ENCODE measurements at places on chromosomes 11 and 22. TPM values are rescaled to one million over a fixed set of nuclear protein-coding genes. Genes with fewer than 3 reads are reported as not detected.
A peak's percentile ranks its signal among the peaks of the same experiment; 100 is the strongest.

DNA sequence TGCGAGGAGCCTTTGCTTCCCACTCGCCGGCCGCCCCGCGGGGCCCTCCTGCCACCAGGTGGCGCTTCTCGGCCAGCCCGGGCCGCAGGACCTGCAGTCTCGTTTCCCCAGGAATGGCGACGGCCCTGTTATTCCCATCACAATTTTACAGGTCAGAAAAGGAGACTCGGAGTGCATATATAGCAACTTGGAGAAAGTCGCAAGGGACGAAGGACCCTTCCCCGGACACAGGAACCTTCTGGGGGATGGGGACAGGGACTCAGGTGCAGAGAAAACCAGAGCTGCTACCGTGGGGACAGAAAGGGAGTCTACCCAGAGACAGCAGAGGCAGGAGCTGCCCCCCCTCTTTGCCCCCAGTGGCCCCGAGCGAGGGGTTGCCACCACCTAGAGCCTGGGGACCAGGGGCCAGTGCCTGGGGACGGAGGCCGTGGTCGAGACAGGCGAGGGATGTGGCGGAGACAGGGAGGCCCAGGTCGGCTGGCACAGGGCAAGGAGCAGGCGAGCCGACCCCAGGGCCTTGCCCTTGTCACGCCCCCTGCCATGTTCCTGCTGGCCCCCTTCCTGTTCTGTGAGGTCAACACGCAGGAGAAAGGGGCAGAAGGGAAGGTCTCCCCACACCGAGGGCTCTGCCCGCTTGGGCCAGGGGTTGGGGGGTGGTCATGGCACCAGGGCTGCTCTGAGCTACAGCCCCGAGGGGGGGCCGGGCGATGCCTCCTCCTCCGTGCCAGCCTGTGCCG, 3.5 kb upstream of the KRTAP5-6 start:
- DNase-seq = no peak

GRCh38 chr11:33329705-33330329, 72.6 kb downstream of the HIPK3 start:
- peak; percentile 24 for DNase-seq

- DNase-seq = no peak
Measured at GRCh38 chr22:34886812-34887211, 179.1 kb upstream of the ISX start.

- DNase-seq = no peak
Measured at GRCh38 chr11:27233654-27234042, 129.4 kb downstream of the CCDC34 start.

GRCh38 chr22:32421484-32421883, 9.4 kb upstream of the RTCB start:
- no peak for DNase-seq

DNA sequence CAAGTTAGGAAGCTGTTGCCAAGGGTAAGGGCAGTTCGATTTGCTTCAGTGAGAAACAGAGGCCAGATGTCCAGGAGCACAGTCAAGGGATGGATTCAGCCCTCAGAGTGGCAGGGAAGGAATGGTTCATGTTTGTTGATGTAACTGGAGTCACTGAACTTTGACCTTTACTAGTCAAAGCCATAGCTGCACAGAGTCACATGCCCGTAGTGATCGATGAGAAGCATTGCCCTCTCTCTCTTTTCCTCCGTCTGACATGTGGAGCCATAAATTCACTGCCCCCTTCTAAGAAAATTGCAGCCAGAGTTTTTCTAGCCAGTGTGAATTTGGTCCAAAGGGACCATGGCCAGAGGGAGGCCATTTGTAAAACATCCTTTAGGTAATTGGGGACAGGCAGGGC, 124.1 kb upstream of the MTNR1B start:
- DNase-seq = no peak

DNA sequence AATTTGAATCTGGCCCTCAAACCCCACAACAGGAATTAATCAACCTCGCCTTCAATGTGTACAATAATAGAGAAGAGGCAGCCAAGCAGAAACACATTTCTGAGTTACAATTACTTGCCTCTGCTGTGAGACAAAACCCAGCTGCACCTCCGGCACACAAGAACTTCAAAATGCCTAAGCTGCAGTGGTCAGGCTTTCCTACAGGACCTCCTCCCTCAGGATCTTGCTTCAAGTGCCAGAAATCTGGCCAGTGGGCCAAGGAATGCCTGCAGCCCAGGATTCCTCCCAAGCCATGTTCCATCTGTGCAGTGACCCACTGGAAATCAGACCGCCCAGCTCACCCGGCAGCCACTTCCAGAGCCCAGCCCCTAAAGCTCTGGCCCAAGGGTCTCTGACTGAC, 3.4 kb upstream of the NDUFC2 start:
- no peak for DNase-seq

DNA sequence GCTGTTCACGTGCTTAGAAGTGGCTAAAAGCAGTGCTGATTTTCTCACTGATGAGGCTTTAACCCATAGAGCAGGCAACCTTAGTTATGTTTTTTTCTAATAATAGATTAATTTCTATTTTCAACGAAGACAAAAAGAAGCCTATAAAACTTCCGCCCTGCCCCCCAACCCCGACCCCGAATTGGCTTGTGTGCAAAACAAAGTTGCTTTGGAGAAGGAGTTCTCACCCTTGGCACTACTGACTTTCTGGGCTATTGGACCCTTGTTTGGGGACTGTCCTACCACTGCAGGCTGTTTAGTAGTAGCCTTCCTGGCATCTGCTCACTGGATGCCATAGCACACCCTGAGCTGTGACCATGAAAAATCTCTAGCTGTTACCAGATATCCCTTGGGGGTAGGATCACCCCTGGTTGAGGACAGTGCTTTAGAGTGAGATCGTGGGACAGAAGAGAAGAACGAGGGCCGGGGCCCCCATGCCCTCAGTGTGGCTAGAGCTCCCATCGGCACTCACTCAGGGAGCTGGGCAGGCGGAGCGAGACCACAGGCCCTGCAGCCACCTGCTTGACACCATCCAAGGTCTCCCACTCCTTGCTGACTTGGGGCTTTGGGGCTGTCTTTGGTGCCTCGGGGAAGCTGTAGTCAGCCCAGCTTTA, 16.9 kb downstream of the SLC37A2 start:
- DNase-seq = no peak

DNA sequence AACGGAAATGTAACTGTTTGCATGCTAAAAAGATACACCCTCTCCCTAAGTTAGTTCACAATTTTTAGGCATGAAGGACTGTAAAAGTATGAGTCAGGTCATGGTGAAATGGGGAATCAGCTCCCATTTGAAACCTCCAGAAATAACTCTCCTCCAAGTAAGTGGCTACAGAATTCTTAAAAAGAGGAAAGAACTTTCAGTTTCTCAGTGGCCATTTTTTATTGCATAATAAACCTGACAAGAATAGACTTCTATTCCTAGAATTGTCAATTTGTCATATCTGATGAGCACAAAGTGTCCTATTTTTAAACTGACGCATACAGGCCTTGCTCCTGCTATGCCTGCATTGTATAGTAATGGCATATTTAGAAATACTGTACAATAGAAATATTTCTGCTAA, 612.2 kb downstream of the CNTN5 start:
- DNase-seq = no peak

DNA sequence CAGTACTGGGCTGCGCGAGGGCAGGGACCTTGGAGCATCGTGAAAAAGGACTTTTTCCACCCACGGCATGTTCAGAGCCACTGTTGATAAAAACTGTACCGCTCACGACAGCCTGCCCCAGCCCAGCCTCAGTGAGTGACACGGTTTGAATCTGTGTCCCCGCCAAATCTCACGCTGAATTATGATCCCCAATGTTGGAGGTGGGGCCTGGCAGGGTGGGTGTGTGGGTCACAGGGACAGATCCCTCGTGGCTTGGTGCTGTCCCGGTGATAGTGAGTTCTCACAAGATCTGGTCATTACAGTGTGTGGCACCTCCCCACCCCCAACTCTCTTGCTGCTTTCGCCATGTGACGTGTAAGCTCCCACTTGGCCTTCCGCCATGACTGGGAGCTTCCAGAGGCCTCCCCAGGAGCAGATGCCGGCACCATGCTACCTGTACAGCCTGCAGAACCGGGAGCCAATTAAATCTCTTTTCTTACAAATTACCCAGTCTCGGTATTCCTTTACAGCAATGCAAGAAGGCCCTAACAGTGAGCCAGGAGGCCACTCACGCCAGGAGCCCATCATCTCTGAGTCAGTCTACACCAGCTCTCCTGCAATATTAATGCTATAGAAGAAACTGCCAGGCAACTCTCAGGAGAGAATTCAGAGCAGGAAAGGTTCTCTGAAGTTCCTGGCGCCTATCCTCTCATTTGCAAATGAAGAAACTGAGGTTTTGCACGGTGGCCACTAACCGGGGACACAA, 1.3 kb downstream of the TOLLIP start:
- DNase-seq = no peak

DNA sequence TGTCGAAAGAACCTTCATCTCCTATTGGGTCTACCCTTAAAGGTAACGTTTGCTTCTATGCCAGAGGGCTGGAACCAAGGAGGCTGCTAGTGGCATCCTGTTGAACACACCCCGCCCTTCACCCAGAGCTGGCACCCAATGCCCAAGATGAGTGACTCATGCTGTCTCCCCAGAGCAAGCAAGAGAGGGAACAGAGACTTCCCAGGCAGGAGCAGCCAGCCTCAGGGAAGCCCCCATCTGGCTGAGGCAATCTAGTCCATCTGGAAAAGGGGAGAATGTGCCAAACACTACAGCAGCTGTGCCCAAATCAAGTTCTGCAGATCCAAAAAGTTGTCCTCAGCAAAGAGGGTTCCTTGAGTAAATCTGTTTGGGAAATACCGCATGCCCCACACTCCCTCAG, 91.9 kb upstream of the TP53I11 start:
- no peak for DNase-seq

- no peak for DNase-seq
Measured at GRCh38 chr11:134802598-134802997, 390.6 kb upstream of the B3GAT1 start.

DNA sequence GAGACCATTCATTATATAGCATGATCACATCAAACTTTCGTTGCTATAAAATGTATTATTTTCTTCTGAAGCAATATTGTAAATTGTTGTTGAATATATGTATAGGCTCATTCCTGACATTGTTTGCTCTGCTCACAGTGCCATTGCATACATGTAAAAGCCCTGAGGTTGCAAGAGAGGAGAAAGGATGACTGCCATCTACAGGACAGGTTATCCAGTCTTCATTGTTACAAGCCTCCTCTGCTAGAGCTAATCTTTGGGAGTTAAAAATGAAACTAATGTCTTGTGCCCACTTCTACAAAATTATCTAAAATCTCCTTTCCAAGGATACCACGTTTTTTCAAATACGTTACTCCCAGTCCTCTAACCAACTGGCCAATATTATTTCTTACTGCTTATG, 16.4 kb upstream of the OR5AL1 start:
- no peak for DNase-seq

DNA sequence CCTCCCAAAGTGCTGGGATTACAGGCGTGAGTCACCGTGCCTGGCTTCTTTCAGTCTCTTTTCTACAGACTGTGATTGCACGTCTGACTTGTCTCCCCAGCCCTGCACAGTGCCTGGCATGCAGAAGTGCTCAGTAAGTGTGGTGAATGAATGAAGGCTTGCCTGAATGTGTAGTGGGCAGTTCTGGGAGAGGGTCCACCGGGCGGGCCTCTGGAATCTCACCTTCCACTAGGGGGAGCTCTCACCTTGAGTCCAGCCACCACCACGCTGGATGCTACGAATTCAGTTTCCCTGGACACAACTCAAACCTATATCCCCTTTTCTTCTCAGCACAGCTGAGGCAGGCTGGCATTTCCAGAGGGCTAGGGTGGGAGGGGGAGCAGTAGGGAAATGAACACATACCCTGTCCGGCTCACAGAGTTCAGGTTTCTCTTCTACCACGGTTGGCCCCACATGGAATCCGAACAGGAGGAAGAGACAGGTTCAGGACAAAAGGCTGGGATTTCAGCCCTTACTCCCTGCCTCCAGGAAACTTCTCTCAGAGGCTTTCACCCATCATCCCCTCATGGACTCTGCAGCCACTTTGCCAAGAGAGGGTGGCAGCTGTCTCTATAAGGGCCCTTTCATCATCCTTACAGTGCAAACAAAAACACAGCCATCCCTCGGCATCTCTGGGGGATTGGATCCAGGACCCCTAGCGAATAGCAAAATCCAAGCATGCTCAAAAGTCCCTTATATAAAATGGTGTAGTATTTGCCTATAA, 86.8 kb downstream of the NECTIN1 start:
- DNase-seq = no peak

GRCh38 chr11:126346586-126346940, 8.9 kb upstream of the ST3GAL4 start:
- DNase-seq = no peak

DNA sequence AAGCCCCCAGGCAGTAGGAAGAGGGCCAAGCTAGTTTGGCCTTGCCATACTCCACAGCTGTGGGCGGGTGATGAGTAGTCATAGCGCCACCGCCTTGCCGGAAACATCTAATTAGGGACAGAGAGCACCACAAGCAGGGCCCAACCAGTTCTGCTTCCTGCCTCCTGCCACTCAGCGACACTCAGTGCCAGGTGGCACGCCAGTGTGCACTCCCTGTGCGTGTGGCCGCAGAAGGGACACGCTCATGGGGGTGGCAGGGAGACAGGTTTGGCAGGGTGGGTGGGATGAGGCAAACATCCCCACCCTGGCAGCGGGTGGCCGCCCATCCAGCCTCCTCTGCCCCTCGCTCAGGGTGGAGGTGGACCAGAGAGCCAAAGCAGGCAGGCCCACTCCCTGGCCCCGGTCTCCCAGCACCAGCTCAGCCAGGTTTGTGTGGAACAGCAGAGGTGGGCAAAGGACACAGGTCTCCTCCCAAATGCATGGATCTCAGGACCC, 4.9 kb downstream of the OVOL1 start:
- DNase-seq = no peak

GRCh38 chr11:24375931-24376330, 120.9 kb upstream of the LUZP2 start:
- no peak for DNase-seq

DNA sequence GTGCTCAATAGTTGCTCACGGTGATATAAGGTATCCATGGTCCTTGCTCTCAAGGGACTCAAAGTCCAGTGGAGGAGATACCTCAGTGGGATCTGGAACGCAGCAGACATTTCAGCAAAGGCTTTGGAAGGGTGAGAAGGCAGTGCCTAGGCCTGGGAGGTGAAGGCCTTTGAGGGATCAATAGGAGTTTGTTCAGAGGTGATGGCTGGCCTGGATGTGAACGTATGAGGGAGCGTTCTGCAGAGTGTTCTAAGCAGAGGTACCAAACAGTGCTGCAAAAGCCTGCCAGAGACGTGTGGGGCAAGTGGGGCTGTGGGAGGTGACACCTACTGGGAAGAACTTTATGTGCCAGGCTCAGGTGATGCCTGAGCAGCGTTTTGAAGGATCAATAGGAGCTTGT, 7.4 kb upstream of the MB start:
- no peak for DNase-seq

- no peak for DNase-seq
Measured at GRCh38 chr11:103947546-103947919, 88.9 kb upstream of the DDI1 start.

SLC25A45 gene
- polyA plus RNA-seq = 5.7 TPM

WDR74 gene
- 33.1 TPM for polyA plus RNA-seq

SIRT3 gene
- 24.4 TPM for polyA plus RNA-seq

MCHR1 gene
- 0.20 TPM for polyA plus RNA-seq

CEP126 gene
- polyA plus RNA-seq = 3.1 TPM

GTSE1 gene
- 8.2 TPM for polyA plus RNA-seq

OSBP gene
- 50.5 TPM for polyA plus RNA-seq

CD3E gene
- 0.54 TPM for polyA plus RNA-seq

MMP1 gene
- 0.23 TPM for polyA plus RNA-seq

Measured in forelimb muscle (tissue), 1 donor.